A549 (cell line): ENCODE measurements at places on chromosomes 12 and 14.

DNA sequence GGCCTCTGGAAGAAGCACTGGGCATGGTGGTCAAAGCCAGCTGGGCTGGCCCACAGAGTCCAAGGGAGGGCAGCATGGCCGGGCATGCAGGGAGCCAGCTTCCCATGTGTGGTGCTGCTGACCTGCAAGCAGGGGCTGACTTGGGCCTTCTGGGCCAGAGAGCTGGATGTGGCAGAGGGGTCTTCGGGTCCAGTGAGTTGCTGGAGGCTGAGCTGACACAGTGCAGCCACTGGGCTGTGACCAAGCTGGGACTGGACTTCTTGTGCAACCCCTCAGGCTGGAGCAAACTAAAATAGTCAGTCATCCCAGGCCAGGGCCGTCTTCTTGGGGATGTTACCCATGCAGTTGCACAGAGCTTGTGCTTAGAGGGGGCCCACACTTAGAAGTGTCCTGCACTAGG is 7.3 kb upstream of the RIN3 start:
- no peak for DNase-seq

- DNase-seq: peak; percentile 87
These were observed 170.1 kb upstream of the PWP1 start for GRCh38 chr12:107515446-107515958.

- no peak for DNase-seq
These were observed 247.1 kb downstream of the FBXL14 start for GRCh38 chr12:1347294-1347693.

DNA sequence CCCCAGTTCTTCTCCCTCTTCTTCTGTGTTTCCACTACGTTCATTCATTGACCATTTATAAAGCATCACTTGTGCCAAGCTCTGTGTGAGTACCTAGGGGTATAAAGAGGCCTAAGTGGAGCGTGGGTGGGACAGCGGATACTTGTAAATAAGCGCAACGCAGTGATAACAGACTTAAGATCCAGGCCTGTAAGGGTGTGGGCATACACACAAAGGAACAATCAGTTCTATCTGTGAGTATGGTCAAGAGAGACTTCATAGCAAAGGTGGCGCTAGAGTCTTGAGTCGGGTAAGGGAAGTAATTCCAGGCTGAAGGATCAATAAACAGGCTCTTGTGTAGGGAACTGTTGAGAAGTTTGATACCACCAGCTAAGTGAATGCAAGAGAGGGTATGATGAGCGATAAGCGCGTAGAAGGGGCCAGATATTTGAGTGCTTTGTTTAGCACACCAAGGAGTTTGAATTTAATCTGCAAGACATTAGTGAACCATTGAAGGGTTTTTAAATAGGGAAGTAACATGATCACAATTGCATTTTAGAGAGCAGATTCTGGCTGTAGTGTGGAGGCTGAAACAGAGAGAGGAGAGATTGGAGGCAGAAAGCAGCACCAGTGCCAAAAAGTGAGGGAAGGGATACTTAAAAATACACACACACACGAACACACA is 1.0 kb upstream of the GXYLT1 start:
- DNase-seq: no peak

GRCh38 chr12:91685917-91686316 is 459.7 kb downstream of the BTG1 start:
- DNase-seq: peak; percentile 10
